ENCODE measurements at places on chromosomes 6 and 20.
A peak's percentile ranks its signal among the peaks of the same experiment; 100 is the strongest.

DNA sequence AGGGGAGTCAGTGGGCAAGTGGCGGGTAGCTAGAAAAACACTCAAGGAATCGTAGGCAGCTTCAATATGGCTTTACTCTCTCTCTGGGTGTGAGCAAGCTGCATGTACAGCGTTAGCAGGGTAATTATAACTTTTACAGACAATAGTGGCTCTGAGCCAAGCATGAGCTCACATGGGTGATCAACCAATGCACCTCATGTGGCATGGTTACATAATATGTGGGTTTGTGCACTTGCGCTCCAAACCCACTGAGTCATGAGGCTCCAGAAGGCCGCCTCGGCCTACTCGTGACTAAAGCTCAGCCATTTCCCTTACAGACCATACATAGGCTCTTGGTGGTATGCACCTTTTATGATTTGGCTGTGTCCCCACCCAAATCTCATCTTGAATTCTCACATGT, 78.4 kb upstream of the FBXL4 start:
- DNase-seq = no peak

- DNase-seq = no peak
Measured at GRCh38 chr6:95489185-95489863, 88.0 kb upstream of the MANEA start.

DNA sequence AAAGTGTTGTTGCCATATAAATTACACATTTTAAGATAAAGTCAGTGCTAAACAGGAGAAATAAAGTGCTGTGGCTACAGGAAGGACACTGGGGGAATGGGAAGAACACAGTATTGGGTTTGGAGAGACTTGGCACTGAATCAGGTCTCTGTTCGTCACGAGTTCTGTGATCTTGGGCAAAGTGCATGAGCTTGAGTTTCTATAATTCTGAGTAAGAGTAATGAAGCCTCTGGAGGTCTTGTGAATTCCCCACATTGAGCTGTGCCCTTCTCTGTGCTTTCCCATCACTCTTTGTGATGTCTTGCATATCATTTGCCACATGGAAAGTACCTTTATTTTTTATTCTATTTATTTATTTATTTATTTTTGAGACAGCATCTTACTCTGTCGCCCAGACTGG, 16.8 kb upstream of the EEF1A1 start:
- no peak for DNase-seq

DNA sequence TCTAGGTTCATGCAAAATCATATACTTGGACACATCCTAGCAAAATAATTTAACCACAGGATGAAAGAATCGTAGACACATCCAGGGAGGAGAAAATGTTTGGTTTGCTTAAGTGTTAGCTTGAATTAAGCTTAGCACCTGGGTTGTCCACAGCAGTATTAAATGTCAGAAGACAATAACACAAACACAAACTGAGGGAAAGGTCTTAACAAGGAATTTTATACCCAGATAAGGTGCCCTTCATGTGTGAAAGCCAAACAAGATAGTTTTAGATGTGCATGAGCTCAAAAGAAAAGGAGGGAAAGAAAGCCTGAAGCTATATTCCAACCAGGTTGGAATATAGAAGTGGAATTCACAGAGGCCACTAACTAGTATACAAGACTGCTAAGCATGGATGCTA, 49.1 kb downstream of the SLC23A2 start:
- DNase-seq = no peak

DNA sequence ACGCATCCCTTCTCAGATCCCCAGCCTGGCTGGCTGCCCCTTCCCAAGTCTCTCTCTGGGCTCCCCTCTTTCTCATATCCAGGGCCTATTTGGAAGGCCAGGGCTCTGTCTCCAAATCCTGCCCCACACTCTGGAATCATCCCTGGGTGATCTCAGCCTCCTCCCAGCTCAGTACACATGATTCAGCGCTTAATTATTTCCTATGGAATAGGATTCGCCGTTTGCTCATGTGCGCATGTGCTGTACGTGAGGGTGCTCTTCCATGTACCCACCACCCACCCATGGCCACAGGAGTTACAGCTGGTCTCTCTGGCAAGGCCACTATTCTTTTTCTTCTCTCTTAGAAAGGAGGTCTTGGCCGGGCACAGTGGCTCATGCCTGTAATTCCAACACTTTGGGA, 81.7 kb upstream of the FOXP4 start:
- no peak for DNase-seq

- DNase-seq = no peak
Measured at GRCh38 chr20:32364554-32365208, 6.5 kb downstream of the ASXL1 start.

DNA sequence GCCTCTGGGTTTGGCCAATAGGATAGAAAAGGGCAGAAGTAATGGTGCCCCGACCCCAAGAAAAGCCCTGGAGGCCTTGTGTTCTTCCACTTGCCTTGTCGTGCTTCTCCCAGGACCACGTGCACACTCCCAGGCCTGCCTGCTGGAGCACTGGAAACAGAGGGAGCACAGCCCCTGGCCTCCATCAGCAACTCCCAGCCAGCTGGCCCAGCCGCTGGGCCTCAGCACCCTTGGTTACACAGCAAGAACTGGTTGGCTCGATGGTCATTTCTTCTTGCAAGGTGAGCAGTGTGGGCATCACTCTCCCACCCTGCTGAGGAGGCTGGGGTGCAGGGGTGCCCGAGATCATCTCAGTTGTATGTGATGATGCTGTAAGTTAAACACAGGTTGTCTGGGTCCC, 69.2 kb upstream of the CST7 start:
- no peak for DNase-seq

DNA sequence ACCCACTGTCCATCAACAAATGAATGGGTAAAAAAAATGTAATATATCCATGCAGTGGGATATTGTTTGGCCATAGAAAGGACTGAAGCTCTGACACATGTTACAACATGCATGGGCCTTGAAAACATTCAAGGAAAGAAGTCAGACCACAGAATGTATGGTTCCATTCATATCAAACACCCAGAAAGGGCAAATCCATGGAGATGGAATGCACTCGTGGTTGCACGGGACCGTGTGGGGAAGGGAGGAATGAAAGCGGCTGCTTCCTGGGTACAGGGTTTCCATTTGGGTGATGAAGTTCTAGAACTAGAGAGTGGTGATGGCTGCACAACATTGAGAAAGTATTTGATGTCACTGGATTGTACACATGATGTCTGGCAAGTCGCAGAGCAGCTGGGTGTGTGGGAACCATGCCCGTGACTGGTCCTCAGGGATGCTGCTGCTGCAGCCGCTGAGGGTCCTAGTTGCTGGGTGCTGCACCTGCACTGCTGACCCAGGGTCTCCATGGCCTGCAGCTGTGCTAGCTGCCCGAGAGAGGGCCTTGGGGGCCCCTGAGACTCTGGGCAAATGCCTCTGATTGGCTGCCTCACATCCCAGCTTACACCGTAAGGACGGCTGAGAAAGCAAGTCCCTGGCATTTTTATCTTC, 220.3 kb downstream of the NRN1 start:
- DNase-seq = no peak

- no peak for DNase-seq
Measured at GRCh38 chr20:45456632-45457031, 12.9 kb upstream of the WFDC2 start.

DNA sequence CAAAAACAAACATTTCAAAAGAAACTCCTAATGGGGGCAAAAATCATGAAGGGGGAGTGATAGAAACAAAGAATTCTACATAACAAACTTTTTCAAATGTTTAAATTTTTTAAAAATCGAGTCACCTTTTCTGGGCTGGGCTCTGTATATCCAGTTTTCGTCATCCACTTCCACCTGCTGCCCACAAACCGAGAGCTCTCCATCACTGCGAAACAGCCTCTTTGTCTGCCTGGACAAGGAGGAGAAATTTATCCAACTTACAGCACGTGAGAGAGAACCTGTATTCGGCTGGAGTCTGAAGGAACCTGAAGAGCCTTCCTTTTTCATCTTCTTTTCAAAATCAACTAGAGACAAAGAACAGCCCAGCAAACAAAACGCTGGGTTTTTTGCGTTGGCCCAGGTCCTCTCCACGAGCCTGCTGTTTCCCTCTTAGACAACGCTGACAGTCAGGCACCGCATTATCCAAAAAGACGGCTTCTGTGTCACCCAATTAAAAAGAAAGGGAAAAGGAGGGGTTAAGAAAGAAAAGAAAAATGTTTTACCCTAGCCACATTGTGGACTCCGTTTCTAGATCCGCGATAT, 72.4 kb upstream of the NHSL1 start:
- DNase-seq = no peak

DNA sequence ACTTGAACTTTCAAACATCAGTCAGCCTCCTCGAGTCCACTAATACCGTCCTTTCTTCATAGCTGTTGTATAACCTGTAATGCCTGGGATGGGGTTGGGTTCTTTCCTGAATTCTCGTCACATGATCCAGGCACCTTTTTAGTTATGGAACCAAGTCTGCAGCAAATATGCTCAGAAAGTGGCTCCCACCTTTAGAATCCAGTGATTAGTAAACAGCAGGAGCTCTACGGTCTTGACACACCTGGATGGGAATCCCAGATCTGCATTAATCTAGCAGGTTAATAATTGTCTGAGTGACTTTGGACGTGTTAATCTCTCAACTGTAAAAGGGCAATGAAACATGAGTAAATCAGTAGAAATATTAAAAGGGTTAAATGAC, 729 bp upstream of the ZHX3 start:
- no peak for DNase-seq

GRCh38 chr20:50724851-50725723, 6.3 kb upstream of the PARD6B start:
- DNase-seq = peak; percentile 83

DNA sequence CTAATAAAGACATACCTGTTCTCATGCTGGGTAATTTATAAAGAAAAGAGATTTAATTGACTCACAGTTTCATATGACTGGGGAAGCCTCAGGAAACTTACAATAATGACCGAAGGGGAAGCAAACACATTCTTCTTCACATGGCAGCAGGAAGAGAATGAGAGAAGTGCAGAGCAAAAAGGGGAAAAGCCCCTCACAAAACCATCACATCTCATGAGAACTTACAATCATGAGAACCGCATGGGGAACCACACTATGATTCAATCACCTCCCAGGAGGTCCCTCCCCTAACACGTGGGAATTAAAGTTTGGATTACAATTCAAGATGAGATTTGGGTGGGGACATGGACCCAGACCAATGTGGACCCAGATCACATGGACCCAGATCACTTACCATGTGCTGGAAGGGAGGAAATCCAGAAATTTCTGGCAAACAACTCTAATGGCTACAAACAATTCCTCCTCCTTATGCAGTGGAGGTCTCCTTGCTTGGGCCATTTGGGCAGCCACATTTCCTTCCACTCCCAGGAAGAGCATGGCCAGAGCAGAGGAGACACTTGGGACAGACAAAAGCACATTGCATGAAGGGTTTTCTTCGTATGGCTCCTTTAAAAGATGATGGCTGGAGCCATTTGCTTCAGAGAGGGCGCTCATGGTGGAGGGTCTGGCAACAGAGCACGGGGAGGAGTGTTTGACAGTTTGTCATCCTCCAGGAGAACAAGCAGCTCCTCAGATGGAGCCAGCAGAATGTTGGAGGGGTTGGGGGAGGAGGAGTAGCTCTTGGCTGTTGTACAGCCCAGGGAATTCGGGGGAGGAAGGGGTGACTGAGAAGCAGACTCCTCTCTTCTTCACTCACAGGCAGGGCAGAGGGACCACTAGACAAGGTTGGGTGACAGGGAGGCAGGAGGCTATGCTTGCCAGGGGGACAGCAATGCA, 30.4 kb downstream of the SERPINB9 start:
- DNase-seq = peak; percentile 71
